ENCODE measurements at places on chromosomes 3 and 15.

GRCh38 chr3:42711491-42712343 is 9.1 kb upstream of the HHATL start:
- no peak for DNase-seq

DNA sequence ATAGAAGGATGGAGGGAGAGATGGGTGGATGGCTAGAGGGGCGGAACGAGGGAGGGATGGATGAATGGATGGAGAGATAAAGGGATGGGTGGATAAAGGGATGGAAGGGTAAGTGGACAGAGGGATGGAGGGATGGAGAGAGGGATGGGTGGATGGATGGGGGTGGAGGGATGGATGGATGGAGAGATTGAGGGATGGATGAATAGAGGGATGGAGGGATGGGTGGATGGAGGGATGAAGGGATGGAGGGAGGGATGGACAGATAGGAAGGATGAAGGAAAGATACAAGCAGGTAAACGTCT is 313.3 kb downstream of the UACA start:
- DNase-seq = no peak

DNA sequence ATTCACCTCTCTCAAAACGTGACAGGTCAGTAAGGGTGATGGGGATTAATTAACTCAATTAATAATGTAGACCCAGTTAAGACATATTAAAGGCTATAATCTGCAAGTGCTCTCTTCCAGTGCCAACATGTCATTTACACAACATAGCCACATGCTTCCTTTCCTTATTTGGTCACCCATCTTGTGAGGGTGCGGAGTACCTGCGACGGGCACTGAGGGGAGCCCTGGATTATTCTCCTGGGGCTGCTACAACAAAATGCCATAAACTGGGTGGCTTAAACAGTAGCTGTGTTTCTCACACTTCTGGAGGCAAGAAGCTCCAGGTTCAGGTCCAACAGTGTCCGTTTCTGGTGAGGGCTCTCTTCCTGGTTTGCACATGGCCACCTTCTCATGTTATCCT is 157.4 kb upstream of the LRTM1 start:
- no peak for DNase-seq

GRCh38 chr3:79672731-79673130 is 95.1 kb downstream of the ROBO1 start:
- DNase-seq = no peak

DNA sequence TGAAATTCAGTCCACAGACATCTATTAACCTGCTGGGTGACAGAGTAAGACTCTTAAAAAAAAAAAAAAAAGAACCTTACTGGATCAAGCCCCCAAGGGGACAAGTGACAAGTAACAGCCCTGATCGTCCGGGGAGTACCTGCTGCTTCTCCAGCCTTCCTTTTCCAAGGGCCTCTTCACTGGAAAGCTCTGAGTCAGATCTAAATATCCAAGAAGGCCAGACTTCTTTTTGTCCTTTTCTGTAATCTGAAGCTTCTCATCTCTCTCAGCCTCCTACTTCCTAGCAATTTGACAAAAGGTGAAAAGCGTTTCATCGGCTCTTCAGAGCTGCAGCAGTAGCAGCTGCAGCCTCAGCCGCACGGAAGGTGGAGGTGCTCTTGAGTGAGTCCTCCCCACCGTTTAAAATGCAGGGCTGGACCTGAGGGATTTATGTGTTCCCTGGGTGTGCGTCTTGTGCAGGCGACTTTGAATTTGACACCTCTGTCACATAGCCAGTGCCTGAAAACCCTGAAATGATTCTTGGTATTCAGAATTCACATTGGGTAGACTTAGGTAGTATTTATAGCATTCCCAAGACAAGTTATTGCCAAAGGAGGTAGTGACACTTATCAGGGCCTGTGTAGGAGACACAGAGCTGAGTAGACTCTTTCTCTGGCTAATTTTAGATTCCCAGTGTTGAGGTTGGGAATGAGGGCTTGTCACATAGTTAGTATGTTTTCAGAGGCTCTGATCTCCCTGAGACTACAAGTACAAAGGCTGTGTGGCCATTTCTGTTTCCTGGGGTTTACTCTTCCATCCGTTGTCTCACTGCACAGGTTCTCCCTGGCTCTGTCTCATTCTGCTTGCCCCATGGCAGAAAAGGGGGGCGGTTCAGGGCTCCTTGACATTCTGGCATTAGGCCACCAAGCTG is 291.2 kb upstream of the C2CD4B start:
- DNase-seq = no peak

DNA sequence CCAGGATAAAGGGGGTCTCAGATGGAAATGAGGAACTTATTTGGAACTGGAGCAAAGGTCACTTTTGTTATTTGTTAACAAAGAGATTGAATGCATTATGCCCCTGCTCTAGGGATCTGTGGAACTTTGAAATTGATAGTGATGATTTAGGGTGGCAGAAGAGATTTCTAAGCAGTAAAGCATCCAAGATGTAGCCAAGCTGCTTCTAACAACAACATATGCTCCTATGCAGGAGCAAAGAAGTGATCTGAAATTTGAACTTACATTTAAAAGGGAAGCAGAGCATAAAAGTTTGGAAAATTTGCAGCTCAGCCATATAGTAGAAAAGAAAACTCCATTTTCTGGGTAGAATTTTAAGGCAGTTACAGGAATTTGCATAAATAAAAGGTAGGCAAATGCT is 30.3 kb upstream of the CCDC50 start:
- no peak for DNase-seq

GRCh38 chr15:100726421-100727190 is 124.2 kb downstream of the ASB7 start:
- peak; percentile 57 for DNase-seq

GRCh38 chr15:85004550-85004949 is 22.9 kb downstream of the PDE8A start:
- DNase-seq = no peak

DNA sequence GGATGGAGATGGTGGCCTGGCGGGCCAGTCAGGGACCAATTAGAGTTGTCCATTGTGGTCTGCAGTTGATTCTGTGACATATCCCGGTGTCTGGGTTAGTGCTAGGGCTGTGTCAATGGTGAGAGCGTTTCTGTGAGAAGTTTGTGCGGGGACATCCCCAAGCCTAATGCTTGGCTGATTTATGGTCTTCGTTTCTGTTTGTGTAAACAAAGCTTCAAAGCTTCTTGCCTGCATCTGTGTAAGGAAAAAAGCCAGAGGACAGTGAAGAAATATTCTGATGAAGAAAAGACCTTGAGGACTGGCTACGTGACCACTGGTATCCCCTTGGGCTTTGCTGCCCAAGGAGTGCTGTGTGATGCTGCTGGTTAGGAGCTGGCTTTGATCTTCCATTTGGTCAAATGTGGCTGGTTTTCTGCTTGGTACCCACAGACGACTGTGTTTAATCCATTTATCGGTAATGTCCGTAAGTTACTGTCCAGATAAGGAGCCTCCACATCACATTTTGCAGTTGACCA is 74.6 kb upstream of the LRTM1 start:
- no peak for DNase-seq

- no peak for DNase-seq
Observed at GRCh38 chr3:9198899-9199335, 50.5 kb downstream of the SRGAP3 start.

- DNase-seq = no peak
Observed at GRCh38 chr3:141994856-141995255, 118.4 kb downstream of the ATP1B3 start.

- DNase-seq = no peak
Observed at GRCh38 chr3:171307046-171307585, 153.1 kb downstream of the TNIK start.

GRCh38 chr3:177279118-177279815 is 82.0 kb upstream of the TBL1XR1 start:
- DNase-seq = no peak

GRCh38 chr15:101013201-101013550 is 94.0 kb downstream of the LRRK1 start:
- DNase-seq = no peak

DNA sequence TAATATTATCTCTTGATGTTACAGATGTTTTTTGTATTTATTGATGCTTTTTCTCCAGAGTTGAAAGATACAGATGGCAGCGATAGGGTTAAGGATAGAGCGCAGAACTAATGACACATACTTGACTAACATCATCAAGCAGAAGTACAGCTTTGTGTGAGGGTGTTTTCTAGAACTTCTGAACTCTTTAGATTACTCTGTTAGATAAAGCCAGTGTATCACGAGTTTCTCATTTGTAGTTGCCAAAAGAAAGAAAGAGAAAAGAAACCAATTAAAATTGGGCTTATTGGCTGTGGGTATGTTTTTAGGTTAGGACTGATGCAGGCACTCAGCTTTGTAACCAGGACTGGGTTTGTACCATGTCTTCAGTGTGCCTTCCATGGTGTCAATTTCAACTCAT is 6.6 kb upstream of the GPR171 start:
- DNase-seq = no peak

- no peak for DNase-seq
Observed at GRCh38 chr3:111882799-111883198, 23.7 kb downstream of the PHLDB2 start.

DNA sequence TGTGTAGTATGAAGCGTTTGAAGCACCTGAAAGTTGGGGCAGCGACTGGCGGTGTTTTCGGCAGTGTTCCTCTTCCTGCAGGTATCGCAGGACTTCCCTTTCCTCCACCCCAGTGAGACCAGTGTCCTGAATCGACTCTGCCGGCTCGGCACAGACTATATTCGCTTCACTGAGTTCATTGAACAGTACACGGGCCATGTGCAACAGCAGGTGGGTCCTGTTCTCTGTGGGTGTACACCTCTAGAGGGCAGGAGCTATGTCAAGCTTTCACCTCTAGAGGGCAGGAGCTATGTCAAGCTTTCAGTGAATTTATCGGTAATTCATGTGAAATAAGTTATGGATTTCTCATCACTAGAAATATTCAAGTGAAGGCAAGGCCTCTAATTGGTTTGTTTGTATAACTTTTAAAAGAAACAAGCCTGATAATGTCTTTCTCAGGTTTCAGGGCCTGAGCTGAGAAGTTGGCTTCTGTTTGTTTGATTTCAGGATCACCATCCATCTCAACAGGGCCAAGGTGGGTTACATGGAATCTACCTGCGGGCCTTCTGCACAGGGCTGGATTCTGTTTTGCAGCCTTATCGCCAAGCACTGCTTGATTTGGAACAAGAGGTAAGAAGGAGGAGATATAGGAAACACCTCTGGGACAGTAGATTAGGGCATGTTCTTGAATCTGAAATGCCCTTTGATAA is 5.3 kb downstream of the TUBGCP4 start:
- peak; percentile 47 for DNase-seq

GRCh38 chr3:87422333-87422732 is 145.9 kb upstream of the POU1F1 start:
- DNase-seq = no peak

DNA sequence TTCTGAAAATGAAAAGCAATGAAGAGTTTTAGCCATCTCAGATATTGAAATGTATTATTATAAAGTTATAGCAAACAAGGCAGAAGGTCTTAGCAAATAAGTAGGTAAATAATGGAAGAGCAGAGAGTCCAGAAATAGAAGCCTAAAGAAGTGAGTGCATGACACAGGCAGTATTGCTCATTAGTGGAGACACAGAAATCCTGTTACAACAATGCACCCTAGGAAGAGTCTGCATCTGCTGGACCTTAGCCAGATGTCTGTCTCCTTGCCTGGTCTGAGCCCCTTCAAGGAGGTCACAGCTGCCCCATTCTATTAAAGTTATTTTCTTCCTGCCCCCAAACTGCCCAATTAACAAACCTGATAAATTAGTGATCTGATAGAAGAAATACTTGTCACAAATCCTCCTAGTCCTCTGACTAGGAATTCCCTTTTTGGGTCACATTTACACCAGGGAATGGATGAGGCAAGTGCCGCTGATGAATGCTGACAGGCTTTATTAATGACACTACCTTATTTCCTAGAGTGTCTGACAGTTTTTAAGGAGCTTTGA is 51.9 kb downstream of the HOMER2 start:
- DNase-seq = no peak

DNA sequence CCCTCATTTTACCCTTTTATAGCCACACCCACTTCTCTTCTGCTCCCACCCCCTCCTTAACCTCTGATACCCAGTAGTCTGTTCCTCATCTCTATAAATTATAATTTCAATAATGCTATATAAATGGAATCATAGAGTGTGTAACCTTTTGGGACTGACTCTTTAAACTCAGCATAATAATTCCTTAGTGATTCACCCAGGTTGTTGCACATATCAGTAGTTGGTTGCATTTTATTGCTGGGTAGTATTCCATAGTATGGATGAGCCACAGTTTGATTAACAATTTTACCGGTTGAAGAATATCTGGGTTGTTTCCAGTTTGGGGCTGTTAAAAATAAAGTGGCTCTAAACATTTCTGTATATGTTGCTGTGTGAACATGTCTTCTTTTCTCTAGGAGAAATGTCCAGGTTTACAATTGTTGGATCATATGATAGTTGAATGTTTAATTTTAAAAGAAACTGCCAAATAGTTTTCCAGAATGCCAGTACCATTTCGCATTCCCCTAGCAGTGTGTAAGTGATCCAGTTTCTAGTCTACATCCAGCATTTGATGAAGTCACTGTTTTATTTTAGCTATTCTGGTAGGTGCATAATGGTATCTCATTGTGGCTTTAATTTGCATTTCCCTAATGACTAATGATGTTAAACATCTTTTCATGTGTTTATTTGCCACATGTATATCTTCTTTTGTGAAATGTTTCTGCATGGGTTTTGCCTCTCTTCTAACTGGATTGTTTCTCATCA is 68.5 kb downstream of the VPS8 start:
- no peak for DNase-seq

GRCh38 chr3:169836078-169836941 is 23.6 kb upstream of the LRRC34 start:
- DNase-seq = peak; percentile 23

Measured in fibroblast of pulmonary artery (primary cell).